ENCODE measurements at places on chromosomes 3 and 15. TPM values are rescaled to one million over a fixed set of nuclear protein-coding genes. Genes with fewer than 3 reads are reported as not detected.

Gene GRM2
- 2.7 TPM for total RNA-seq

Gene SKOR1
- total RNA-seq = 0.62 TPM

Gene SCAANT1
- not detected for total RNA-seq

Gene AZI2
- total RNA-seq = 44.9 TPM

Gene GPR149
- total RNA-seq = not detected

Gene DCLK3
- total RNA-seq = not detected

Gene AQP9
- 29.6 TPM for total RNA-seq

Gene PARP14
- total RNA-seq = 27.9 TPM

Gene ADPRH
- 6.9 TPM for total RNA-seq

Gene ARGFX
- not detected for total RNA-seq

Gene SLC28A2
- not detected for total RNA-seq

Gene STRC
- total RNA-seq = 0.51 TPM

Gene CCR1
- 26.8 TPM for total RNA-seq

Gene MESP2
- not detected for total RNA-seq

Gene NRROS
- 11.2 TPM for total RNA-seq

Gene TM4SF1
- not detected for total RNA-seq

Gene ITPKA
- not detected for total RNA-seq

Gene GLCE
- total RNA-seq = 3.6 TPM

Measured in naive thymus-derived CD4-positive, alpha-beta T cell (primary cell).